ENCODE measurements at places on chromosomes 6 and 20.
A peak's percentile ranks its signal among the peaks of the same experiment; 100 is the strongest.

DNA sequence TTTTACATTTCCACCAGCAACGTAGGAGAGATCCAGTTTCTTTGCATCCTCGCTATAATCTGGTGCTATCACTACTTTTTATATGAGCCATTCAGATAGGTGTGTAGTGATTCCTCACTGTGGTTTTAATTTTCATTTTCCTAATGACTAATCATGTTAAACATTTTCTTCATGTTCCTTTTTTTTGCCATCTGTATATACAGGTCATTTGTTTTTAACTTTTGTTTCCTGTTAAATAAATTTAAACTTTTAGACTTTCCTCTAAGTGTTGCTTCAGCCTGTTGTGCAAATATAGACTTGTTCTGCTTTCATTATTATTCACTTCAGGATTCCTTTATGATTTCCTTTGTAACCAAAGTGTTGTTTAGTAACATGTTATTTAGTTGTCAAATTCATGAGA is 697.4 kb downstream of the PTPRT start:
- DNase-seq: no peak

DNA sequence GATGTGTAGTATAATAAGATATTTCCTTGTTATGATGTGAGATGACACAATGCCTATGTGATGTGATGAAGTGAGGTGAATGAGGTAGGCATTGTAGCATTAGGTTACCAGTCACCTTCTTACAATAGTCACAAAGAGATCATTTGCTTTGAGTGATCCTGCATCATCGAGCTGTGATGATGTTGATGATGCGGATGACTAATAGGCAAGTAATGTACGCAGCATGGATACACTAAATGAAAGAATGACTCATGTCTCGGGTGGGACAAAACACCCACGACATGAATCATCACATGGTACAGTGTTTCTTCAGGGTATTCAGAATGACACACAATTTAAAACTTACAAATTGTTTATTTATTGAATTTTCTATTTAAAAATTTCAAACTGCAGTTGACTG is 806.3 kb upstream of the GJE1 start:
- DNase-seq: peak; percentile 24

- peak; percentile 57 for DNase-seq
Observed at GRCh38 chr20:3209257-3209945, at the start of gene ITPA. TSS of gene ITPA (plus strand) at chr20:3209498. CDS start at chr20:3209552, 54 bp downstream.

DNA sequence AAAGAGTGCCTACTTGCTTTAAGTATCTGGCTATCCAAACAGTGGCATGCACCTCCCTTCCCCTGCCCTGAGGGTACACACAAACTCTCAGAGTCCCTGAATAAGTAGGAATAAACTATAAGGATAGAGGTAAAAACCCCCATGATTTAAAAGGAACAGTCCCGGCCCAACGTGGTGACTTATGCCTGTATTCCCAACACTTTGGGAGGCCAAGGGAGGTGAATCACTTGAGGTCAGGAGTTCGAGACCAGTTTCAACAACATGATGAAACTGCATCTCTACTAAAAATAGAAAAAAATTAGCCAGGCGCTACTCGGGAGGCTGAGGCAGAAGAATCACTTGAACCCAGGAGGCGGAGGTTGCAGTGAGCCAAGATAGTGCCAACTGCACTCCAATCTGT is 22.2 kb downstream of the SAMHD1 start:
- DNase-seq: no peak

- no peak for DNase-seq
Observed at GRCh38 chr20:45226287-45226686, 5.1 kb downstream of the SEMG2 start.

DNA sequence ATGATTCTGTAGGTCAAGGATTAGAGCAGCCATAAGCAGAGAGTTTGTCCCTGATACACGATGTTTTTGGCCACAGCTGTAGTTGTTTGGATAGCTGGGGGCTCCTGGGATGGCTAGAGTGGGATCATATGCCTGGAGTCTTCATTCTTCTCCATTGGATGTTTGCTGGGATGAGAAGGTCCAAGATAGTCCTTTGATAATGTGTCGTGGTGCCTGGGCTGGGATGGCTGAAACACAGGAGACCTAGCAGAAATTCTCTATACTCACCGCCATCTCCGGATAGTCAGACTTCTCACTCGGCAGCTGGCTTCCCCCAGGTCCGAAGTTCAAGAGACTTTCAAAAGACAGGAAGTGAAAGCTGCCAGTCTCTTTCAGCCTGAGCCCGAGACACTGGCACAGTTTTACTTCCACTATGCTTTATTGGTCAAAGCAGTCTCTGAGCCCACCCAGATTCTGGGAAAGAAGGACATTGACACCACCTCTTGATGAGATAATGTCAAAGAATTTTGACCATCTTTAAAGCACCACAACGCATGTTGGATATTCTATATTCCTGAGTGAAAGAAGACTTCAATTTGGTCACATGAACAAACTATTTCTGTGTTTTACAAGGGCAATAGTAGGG is 16.0 kb downstream of the MARCKS start:
- DNase-seq: no peak

GRCh38 chr6:16998461-16998860 is 103.4 kb upstream of the STMND1 start:
- no peak for DNase-seq

DNA sequence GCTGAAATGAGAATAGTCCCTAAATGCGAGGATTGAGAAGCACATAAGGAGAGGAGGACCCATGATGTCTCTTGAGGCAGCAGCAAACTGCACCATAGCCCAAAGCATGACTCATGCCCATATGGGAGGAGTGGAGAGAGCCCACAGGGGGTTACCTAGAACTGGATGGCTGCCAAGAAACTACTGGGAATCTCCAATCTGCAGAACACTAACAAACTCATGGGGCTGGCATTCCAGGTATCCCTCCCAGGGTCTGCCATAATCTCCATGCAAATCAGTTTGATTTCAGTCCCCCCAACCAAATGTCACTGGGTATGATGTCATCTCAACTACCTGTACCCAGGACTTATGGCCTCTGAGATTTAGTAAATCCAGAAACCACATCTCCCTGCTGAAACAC is 410.5 kb downstream of the PTPRT start:
- no peak for DNase-seq

GRCh38 chr20:945841-946240 is 29.7 kb upstream of the ANGPT4 start:
- no peak for DNase-seq

DNA sequence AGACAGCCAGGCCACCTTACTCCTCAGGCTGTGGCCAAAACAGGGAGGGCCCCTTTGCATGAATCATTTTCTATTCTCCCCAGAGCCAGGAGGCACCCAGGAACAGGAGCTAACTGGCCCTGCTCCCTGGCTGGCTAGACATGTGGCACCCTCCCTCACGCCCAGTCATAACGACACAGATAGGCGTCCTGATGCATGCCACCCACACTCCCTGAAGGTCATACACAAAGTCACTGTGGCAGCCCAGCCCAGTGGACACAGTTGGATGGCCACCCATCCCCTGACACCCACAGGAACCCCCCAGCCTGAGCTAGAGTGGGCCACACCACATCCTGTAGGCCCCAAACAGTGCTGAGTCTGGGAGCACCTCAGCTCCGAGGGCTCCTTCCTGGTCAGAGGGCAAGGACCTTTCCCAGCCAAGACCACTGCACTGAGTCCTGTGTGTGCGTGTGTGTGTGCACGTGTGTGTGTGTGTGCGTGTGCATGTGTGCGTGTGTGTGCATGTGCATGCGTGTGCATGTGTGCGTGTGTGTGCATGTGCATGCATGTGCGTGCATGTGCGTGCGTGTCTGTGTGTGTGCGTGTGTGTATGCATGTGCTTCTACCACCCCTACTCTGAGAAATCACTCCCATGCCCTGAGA is 21.6 kb downstream of the TFEB start:
- DNase-seq: no peak

DNA sequence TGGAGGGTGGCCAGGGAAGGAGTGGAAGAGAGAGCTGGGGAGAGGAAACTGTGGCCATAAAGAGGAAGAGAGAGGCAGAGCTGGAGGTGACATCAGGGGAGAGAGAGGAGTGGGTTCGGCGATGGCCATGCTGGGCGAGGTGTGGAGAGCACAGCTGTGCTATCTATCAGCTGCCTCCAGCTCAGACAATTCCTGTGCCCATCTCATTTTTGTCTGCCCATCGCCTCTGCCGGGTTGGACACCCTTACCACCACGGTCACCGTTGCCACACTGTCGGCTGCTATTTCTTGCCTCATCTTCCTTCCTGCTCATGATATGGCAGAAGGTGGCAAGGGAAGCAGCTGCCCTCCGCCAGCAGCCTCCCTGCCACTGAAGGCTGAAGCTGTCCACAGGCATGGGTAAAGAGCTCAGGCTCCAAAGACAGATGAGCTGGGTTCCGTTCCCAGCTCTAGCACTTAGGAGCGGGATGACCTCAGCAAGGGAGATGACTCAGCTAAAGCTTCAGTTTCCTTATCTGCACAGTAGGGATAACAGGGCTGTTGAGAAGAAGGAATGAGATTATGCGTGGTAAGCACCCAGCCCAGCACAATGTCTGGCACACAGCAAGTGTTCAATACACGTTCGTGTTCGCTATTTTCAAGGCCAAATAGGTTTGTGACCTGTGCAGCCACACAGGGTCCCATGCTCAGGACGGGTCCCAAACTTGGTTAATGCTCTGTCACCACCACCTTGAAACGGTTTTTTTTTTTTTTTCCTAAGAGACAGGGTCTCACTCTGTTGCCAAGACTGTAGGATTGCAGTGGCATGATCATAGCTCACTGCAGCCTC is 21.9 kb upstream of the TAF8 start:
- no peak for DNase-seq

GRCh38 chr6:42229506-42230119 is 12.0 kb upstream of the MRPS10 start:
- no peak for DNase-seq

- no peak for DNase-seq
Observed at GRCh38 chr6:112065426-112065986, 11.6 kb downstream of the CCN6 start.

DNA sequence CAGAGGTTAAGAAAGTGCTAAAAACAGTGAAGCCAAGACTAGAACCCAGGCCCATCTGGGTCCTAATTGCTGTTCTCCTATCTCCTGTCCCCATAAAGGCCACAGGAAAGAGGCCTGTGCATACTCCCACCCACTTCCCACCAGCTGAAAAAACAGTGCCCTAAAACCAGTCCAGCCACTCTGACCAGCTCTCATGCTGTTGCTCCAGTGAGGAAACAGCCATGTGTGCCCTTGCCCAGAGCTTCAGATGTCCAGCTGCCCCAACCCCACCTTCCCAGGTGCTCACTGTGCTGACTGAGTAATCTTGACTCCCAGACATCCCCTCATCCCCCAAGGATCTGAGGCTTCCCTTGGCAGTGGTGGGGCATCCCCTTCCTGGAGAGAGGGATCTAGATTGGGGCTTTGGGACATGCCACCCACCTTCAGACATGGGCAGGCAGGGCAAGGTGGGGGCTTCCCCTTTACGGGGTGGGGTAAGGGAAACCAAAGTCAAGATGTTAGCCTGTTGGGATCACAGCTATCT is 28.7 kb downstream of the KCNK5 start:
- DNase-seq: no peak

DNA sequence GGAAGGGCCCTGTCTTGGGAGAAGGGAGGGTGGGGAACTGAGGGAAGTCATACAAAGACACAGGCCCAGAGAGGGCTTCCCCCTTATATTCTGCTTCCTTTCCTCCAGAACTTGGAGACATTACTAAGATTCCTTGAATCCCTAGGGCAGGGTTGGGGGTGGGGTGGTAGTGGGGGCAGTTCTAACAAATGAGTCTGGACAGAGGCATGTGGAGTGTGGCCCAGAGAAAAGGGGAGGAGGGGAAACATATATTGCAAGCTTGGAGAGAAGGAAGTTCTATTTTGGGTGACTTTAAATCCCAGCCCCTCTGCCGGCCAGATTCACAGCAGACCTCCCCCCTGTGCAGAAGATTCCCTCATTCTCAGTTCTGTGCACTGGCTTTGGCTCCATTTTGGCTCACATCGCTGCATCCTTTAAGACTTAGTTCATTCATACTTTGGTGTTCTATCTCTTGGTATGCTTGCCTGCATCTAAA is 43.7 kb downstream of the DAAM2 start:
- no peak for DNase-seq

GRCh38 chr6:158897236-158897635 is 78.1 kb upstream of the EZR start:
- no peak for DNase-seq

- DNase-seq: no peak
Observed at GRCh38 chr20:29878777-29879442, 1378.6 kb upstream of the DEFB115 start.

DNA sequence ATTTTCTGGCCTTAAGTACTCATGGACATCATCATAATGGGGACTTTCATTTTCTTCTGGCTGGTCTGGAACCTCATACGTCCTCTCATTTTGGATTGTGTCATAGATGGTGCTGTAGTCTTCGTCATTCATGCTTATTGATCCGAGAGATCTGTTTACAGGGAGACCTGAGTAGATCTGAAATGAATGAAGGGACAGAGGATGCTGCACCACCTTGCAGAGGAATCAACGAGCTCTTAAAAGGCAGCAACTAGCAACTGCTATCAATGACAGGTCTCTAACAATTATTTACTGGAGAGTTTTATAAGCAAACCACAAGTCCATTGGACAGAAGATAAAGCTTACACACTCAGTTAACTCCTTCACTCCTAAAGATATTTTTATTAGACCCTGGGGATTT is 49.7 kb upstream of the ENPP4 start:
- no peak for DNase-seq

DNA sequence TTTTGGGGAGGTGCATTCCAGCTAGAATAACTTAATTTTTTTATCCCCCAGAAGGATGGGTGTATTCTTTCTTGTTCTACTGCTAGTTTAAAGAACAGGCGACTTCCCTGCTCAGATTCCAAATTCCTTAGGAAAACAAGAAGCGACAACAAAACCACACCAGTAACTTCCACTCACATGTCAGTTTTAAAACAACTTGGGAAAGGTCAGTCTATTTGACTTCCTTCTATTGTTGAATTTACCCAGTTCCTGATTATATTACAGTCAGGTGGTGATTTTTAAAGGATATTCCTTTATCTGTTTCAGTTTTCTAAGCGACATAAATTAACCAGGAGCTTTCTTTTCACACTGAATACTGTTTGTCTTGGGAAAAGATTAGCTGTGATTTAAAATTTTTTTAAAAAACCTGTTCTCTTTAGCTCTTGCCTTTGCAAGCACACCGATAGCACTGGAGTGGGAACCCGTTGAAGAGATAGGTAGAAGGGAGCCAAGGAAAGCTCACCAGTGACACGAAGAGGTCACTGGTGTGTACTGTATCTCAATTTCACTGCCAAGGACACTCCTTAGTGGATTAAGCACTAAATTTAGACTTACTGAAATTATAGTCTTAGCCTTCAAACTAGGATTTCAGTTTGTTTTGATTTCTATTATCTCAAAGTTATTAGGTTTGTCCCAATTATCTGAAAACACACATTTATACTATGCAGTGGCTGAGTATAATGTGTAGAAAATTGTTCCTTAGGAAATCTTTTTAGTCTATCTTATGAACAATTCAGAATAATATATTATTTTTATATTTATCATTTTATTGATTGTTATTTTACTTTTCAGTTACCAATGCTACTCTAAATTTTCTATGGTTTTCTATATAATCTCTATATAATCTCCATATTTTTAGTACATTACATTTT is 22.3 kb downstream of the MARCKS start:
- DNase-seq: no peak

- no peak for DNase-seq
Observed at GRCh38 chr6:141498977-141499376, 633.7 kb upstream of the GJE1 start.

- DNase-seq: no peak
Observed at GRCh38 chr6:53544217-53544469, 758 bp downstream of the GCLC start.

- no peak for DNase-seq
Observed at GRCh38 chr6:90126181-90126580, 170.5 kb downstream of the BACH2 start.
